ENCODE measurements at places on chromosomes 1 and 21.

- peak; percentile 92 for DNase-seq
Measured at GRCh38 chr1:168178638-168179437, at the start of gene TIPRL. Gene TIPRL (plus strand): TSS chr1:168178962. CDS start chr1:168179078, 116 bp downstream.

DNA sequence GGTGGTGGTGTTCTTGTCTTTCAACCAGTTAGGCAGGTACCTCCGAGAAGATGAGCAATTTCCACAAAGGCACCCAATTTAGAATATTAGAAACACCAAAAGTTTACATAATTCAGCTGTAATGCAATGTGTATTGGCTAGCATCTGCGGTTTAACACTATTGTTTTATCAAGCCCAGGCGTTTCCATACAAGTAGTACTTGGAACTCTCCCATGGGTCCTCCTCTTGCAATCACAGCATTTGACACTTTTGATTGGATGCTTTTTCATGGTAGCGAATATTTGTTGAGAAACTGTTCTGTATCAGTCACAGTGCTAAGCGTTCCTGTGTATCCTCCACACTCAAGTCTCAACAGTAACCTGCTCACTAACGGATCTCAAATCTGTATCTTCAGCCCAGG is 20.1 kb upstream of the MAP1LC3C start:
- DNase-seq, result no peak

GRCh38 chr1:218837051-218837450 is 336.6 kb upstream of the LYPLAL1 start:
- DNase-seq, result no peak

GRCh38 chr1:11062965-11063401 is 3.2 kb upstream of the SRM start:
- DNase-seq, result no peak

GRCh38 chr1:232944347-232944746 is 6.1 kb upstream of the NTPCR start:
- DNase-seq, result no peak

DNA sequence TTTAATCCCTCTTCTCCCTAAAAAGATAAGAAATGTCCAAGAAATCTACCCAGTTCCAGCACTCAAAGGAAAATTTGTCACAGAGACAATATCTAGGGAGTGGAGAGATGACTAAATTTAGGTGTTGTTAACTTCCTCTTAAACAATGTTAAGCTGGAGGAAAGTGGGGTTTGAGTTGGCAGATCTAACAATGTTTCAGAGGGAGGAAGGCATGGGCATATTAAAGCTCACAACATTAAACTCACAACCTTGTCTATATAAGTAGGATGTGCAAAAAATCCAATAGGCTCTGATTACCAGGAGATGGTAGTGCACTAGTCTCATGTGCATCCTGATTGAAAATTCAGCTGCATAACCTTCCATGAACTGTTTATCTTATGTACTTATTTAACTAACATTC is 190.1 kb downstream of the BARHL2 start:
- no peak for DNase-seq

DNA sequence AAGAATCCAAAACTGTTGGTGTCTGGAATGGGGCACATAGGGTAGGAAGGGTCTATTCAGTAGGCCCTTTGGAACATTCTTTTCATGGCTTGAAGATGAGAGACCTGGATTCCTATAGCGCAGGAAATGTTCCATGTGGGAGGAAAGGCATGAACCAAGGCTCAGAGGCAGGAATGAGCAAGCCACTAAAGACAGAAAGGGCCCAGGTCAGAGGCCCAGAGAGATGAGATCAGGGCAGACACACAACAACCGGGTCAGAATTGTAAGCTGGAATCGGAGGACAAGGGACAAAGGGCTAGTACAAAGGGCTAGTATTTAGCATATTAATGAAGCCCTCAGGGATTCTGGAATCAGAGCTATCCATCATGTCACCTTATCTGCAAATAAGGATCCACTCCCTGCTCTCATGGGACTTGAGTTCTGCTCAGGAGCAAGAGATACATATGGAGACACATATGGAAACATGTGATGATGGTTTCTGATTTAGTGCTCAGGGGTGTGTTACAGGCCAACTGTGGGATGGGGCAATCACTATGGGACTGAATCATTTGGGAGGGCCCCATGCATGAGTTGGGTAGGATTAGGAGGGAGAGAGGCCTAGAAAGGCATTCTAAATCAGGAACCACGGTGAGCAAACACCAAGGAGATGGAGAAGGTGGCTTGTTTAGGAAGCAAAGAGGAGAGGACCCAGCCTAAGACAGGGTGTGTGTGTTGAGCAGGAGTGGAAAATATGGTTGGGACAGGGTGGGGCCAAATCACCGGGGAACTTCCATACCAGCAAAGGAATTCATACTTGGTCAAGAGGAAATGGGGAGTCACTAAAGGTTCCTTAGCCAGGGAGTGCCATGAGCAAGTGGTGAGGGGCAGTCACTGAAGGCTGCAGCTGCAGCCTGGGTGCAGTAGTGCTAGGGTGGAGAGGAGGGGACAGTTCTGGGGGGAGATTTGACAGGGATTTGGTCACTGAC is 8.6 kb downstream of the NECTIN4 start:
- no peak for DNase-seq

GRCh38 chr21:35178827-35179226 is 129.7 kb upstream of the RUNX1 start:
- no peak for DNase-seq

DNA sequence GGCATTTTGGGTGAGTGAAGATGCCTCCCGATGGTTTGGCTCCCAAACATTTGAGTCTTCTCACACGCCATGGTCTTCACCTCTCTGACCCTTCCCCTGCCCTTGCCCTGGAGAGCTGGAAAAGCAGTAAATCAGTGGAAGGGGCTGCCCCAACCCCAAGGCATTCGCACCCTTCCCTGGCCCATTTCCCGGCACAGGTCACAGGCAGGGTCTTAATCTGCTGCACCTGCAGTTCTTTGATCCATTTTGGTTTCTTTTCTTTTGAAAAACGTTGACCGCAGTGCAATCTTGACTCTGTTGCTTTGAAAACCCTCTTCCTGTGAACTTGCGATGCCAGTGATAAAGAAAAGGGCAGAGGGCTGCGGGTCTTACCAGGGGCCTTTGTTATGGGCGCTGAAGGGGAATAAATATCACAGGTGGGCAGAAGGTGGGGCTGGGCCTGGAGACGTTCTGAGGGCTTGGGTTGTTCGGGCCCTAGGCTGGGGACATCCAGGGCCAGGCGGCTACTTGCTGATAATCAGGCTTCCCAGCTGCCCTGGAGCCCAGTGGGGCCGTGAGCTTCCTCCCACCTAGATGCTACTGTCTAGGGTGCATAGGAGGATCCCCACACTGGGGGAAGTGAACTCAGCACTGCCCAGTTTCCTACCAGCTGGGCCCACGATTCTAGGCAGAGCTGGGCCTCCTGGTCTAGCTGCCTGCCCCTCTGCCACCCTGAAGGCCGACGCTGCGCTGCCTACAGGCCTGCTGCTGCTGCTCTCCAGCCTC is 38.6 kb upstream of the EPS8L3 start:
- peak; percentile 29 for DNase-seq

DNA sequence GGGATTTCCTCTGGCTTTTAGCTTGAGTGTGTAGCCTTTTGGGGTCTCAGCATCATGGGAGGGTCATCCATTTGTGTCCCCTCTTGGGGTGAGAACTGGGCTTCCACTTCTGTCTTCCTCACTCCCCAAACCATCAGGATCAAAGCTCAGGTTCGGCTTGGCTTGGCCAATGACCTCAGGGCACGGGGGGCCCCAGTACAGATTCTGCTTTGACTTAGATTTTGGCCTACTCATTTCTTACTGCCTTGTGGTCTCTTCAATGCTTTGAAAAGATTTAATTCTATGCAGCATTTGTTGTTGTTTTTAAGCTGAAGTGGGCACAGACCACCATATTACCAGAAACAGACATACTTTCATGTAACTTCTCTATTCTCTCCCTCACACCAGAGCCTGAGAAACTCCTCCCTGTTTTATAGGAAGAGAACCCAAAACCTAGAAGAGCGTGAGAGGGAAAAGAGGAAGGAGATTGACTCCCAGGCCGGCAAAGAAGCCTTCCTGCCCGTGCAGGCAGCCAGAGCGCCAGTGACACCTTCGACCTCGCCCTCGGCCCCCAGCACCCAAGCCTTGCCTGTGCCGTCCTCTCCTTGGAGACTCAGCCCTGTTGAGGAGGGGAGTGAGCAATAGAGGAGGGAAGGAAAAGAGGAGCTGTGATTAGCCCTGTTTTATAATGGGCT is 1.9 kb upstream of the S100A3 start:
- DNase-seq, result peak; percentile 34

- no peak for DNase-seq
Measured at GRCh38 chr1:245678860-245679411, 524.2 kb downstream of the KIF26B start.

DNA sequence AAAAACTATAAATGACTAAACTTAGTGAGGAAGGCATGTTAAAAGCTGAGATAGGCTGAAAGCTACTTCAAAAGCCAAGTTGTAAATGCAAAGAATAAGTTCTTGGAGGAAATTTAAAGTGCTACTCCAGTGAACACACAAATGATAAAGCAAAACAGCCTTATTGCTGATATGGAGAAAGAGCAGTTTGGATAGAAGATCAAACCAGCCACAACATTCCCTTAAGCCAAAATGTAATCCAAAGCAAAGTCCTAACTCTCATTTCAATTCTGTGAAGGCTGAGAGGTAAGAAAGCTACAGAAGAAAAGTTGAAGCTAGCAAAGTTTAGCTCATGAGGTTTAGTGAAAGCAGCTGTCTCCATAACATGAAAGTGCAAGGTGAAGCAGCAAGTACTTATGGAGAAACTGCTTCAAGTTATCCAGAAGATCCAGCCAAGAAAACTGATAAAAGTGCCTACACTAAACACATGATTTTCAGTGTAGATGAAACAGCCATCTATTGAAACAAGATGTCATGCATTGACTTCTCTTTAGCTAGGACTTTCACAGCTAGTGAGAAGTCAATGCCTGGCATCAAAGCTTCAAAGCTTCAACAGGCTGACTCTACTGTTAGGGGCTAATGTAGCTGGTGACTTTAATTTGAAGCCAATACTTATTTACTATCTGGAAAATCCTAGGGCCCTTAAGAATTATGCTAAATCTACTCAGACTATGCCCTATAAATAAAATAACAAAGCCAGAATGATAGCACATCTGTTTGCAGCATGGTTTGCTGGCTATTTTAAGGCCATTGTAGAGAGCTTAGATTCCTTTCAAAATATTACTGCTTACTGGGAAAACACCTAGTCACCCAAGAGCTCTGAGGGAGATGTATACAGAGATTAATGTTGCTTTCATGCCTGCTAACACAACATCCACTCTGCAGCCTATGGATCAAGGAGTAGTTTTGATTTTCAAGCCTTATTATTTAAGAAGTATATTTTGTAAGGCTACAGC is 188.6 kb downstream of the EIF4G3 start:
- no peak for DNase-seq

DNA sequence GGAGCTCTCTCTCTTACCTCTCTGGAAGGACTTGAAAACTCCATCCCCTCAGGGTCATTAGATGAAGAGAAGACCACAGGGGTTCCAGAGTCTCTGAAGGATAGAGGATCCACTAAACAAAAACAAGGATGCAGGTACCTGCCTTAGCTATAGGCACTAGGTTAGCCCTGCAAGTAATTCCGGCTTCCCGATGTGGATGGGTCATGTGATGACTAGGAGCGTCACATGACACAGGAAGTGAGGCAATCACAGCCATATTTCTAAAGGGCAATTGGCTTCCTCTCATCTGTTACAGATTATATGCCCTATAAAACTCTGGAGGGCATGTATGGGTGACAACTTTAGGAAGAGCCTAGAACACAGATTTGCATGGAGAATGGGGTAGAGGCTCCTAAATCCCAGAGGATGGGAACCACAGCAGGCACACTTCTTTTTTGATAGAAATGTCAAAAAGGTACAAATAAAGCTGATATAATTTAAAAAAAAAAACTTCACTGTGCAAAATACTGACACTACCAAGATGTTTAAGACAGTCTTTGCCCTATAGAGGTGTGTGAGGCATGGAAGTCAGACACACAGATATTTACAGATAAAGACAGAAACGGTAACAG is 14.1 kb downstream of the ENTREP3 start:
- peak; percentile 61 for DNase-seq

Measured in CD4-positive, alpha-beta T cell treated with Interferon gamma for 1 hour (primary cell).